ENCODE measurements at places on chromosomes 5 and 9. TPM values are rescaled to one million over a fixed set of nuclear protein-coding genes. Genes with fewer than 3 reads are reported as not detected.

DNA sequence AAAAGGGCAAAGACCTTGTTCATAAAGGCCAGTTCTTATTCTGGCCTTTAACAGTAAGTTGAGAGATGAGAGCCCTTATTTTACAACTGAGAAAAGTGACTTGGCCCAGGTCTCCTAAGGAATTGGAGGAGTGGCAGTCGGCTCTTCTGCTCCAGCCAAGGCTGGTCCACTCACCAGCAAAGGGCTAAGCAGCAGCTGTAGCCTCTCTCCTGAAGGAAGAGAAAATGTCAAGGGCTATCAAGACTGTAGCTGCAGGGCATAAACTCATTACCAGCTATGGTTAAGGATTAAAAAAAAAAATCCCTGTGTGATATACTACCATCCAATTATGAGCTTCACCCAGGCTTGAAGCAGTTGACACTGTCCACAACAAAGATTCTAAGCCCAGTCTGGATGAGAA, 138.6 kb upstream of the RAD23B start:
- H3K27me3 ChIP-seq, result no peaks in the 10 kb centered on the region
- H3K4me3 ChIP-seq, result no peak overlapping the region
- no peaks in the 10 kb centered on the region for H3K4me1 ChIP-seq

DNA sequence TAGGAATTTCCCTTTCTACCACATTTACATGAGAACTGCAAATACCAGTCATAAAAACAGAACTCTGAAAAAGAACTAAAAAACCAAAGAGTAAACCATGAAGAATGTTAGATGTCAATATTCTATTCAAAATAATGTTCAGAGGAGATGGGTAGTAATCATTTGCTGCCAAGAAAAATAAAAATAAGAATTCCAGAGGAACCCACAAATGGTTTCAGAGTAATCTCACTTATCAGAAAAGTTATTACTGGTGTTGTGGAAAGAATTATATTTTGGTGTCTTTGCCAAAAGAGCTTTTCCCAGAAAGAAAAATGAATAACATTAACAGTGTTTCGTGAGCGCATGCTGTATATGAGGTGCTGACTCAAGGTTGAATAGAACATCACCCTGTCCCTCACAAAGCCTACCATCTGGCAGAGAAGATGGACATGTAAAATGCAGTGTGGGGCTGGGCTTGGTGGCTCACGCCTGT, 35.6 kb downstream of the GPR21 start:
- no peak overlapping the region for H3K4me3 ChIP-seq
- H3K4me1 ChIP-seq, result peaks cover 3% of the 10 kb centered on the region
- H3K27me3 ChIP-seq, result no peaks in the 10 kb centered on the region

GRCh38 chr5:142017832-142018427, 5.1 kb upstream of the GNPDA1 start:
- H3K36me3 ChIP-seq, result peaks cover 8% of the 10 kb centered on the region
- H3K4me3 ChIP-seq, result no peak overlapping the region
- H3K4me1 ChIP-seq, result peaks cover 57% of the 10 kb centered on the region
- peak overlapping the region; percentile 73 for H3K27ac ChIP-seq
- no peak for DNase-seq

DNA sequence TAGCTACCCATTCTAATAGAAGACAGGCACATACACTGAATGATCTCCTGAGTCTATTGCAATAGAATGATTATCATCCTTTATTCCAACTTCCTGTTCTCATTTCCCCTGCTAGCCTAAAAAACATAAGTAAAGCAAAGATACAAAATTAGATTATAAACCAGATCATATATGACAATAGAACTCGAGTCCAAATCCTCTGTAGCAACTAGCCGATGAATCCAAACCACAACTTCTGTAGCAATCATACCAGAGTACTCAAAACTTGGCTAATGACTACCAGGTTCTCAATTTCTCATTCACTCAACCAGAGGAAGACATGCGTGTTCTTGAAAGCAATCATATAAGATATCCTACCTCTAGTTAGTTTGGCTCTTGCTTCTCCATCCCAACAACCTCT, 622.1 kb downstream of the PSAT1 start:
- no peak overlapping the region for H3K4me3 ChIP-seq
- DNase-seq, result no peak
- no peaks in the 10 kb centered on the region for H3K27me3 ChIP-seq
- no peak overlapping the region for H3K27ac ChIP-seq
- no peaks in the 10 kb centered on the region for H3K36me3 ChIP-seq

DNA sequence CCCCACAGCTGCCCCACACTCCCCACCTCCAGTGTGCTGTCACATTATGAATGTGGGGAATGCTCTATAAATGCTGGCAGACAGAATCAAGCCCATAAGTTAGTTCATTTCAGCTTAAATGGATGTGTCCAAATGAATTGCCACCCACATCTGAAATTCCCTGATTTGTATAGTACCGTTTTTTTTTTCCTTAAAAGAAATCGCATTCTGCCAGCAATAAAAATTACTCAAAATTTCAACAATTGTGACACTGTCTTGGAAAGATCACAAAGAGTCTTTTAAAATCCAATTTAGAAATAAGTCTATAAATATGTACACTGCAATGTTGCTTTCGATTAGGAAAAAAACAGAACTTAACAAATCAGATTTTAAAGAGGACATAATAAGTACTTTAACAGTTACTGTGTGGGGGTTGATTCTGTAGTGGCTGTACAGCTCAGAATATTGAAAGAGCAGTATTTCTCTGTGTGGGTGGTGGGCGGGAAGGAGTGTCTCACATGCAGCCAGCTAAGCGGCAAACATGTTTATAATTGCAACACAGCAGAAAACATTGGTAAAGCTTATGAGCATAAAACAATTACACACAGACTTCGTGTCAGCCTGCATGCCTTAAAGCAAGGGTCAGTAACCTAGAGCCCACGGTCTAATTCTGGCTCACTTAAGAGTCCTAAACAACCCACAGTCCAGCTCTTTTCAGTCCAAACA, 24.9 kb upstream of the CSNK1G3 start:
- no peaks in the 10 kb centered on the region for H3K4me1 ChIP-seq
- H3K27ac ChIP-seq, result no peak overlapping the region
- DNase-seq, result no peak
- no peaks in the 10 kb centered on the region for H3K36me3 ChIP-seq
- H3K27me3 ChIP-seq, result peaks cover 42% of the 10 kb centered on the region
- no peak overlapping the region for H3K4me3 ChIP-seq

DNA sequence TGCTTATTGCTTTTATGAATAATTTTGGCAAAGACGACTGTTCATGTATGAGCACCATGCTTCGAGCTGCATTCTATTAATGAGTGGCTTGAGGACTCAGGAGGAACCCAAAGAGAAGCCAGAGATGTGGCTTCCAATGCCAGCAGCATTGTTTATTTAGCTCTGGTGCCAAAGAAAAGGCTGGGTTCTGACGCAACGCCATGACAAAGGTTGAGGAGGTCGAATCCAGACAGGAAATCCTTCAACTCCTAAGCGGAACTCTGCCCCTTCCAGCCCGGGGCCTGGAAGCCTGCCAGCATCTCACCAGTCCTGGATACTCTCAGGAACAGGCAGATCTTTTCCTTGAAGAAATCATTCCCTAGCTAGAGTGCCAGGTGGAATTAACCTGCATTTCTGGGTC, 104.4 kb downstream of the ARHGAP26 start:
- no peak for DNase-seq
- H3K36me3 ChIP-seq, result no peaks in the 10 kb centered on the region
- no peak overlapping the region for H3K4me3 ChIP-seq
- no peak overlapping the region for H3K27ac ChIP-seq
- no peaks in the 10 kb centered on the region for H3K4me1 ChIP-seq

DNA sequence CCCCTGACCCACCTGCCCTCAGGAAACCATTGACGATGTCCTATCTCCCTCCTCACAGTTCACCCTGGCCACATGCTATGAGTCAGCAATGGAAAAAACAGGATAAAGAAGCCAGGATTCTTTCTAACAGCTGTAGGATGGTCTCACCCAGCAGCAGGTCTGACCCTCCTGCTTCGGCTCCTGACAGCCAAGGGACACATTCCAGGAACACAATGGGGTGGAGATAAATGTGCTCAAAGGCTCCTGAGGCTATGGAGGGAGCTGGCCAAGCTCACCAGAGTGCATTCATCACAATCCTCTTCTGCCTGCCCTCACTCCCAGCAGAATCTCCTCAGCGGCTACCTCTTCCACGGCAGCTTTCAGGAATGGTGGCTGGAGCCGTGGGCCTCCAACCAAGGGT, 170.3 kb downstream of the PJA2 start:
- H3K27ac ChIP-seq, result no peak overlapping the region
- no peak for DNase-seq

GRCh38 chr5:114822863-114823262, 346.8 kb downstream of the TRIM36 start:
- no peak overlapping the region for H3K4me3 ChIP-seq
- no peak for DNase-seq
- H3K27ac ChIP-seq, result no peak overlapping the region
- no peaks in the 10 kb centered on the region for H3K4me1 ChIP-seq

DNA sequence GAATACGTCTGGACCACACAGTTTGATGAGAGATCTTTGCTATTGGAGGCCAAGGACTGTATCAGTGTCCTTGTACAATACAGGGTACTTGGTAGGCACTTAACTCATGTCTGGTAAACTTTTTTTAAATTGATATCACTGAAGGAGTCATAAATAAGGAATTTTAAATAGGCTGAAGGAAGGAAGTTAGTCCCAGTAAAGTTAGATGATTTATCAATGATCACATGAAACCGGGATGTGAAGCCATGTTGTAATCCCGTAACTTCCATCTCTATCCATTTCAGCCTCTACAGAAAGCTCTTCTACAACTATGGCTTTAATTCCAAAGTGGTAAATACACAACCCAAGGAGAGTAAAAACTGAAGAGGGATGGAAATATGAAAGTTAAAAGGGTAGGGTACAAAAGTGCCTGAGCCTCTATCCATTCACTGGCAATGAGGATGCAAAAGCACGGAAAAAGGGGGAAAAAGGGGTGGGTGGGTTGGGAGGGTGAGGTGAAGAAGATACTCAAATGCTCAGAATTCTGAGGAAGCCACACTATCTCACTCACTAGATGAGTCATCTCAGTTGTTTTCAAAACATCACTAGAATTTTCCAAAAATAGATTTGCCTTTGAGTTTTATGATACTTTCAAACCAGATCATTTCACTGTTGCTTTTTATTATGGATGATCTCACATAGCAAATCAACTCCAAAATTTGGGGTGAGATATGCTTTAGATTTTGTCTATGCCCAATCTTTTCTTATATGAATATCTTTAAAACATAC, 1053.5 kb downstream of the NR2F1-AS1 start:
- no peaks in the 10 kb centered on the region for H3K27me3 ChIP-seq
- H3K4me3 ChIP-seq, result no peak overlapping the region
- no peak overlapping the region for H3K27ac ChIP-seq
- H3K36me3 ChIP-seq, result no peaks in the 10 kb centered on the region

DNA sequence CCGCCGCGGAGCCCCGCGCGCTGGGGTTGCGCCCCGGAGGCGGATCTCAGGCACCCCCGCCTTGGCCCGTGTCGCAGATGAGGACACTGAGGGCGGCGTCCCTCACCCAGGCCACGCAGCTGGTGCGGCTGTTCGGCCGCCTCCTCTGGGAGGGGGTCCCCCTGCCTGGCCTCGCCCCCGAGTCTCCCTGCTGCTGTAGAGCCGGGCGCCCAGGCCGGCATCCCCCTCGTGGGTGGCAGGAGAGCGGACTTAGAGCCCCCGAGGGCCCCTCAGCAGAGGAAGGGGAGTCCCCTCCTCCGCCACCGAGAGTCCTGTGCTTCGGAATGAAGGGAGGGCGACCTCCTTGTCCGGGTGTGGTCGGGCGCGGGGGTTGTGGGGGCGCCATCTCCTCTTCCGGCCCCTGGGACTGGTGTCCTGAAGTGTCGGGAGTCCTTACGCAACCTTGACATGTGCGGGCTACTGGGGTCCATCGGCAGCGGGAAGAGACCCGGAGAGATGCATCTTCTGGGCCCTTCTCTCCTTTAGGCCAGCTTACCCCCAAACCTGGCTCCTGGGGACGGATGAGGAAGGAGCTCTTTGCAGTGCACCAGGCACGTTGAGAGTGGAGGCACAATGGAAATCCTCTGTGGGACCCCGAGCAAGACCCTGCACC, 11.7 kb upstream of the EXOSC2 start:
- H3K27ac ChIP-seq, result peak overlapping the region; percentile 62
- H3K27me3 ChIP-seq, result peaks cover 23% of the 10 kb centered on the region
- peak; percentile 77 for DNase-seq
- H3K4me3 ChIP-seq, result peak overlapping the region; percentile 97
- H3K4me1 ChIP-seq, result peaks cover 7% of the 10 kb centered on the region
- H3K36me3 ChIP-seq, result no peaks in the 10 kb centered on the region

The PCDHB7 gene
- not detected for total RNA-seq

- no peaks in the 10 kb centered on the region for H3K36me3 ChIP-seq
- peak; percentile 73 for DNase-seq
- H3K27ac ChIP-seq, result no peak overlapping the region
- peaks cover 17% of the 10 kb centered on the region for H3K27me3 ChIP-seq
These were observed 61.1 kb upstream of the ARAP3 start for GRCh38 chr5:141742866-141743851.

GRCh38 chr9:137417161-137418021, 5.6 kb downstream of the EXD3 start:
- no peak overlapping the region for H3K27ac ChIP-seq
- H3K36me3 ChIP-seq, result no peaks in the 10 kb centered on the region
- H3K27me3 ChIP-seq, result no peaks in the 10 kb centered on the region
- DNase-seq, result no peak
- H3K4me3 ChIP-seq, result peak overlapping the region; percentile 26
- peaks cover 9% of the 10 kb centered on the region for H3K4me1 ChIP-seq

The AP3S1 gene
- total RNA-seq, result 64.6 TPM

- H3K27me3 ChIP-seq, result no peaks in the 10 kb centered on the region
- no peak overlapping the region for H3K4me3 ChIP-seq
- H3K4me1 ChIP-seq, result peaks cover 1% of the 10 kb centered on the region
- peaks cover 7% of the 10 kb centered on the region for H3K36me3 ChIP-seq
- no peak for DNase-seq
These were observed 70.3 kb downstream of the INSYN2B start for GRCh38 chr5:169909945-169910344.

All from activated CD4-positive, alpha-beta T cell treated with anti-CD3 and anti-CD28 coated beads, Interleukin-2, amount 10 ng/mL, durations not matched to agents 24 days and 14 days (primary cell).